HFFc6 (cell line): ENCODE measurements at places on chromosomes 16 and 17. TPM values are rescaled to one million over a fixed set of nuclear protein-coding genes. Genes with fewer than 3 reads are reported as not detected.

DNA sequence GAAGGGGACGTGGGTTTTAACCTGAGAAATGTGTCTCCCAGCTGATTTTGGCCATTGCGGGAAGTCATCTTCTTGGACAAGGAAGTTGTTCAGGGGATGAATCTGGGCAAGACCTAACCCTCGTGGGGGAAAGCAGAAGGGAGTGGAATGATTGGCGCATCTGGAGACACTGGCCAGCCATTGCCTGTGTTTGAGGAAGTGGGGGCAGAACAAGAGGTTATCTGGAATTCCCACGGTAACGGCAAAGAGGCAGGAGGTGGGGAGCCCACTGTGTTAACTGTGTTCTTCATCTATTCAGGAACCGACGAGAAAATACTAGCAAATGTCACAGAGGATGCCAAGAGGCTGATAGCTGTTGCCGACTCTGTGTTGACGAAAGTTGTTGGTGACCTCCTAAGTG is 66.9 kb downstream of the RNF213 start:
- no peak overlapping the region for H3K27ac ChIP-seq
- DNase-seq, result no peak
- H3K4me3 ChIP-seq, result no peak overlapping the region
- H3K27me3 ChIP-seq, result peaks cover 9% of the 10 kb centered on the region
- peaks cover 59% of the 10 kb centered on the region for H3K36me3 ChIP-seq

GRCh38 chr16:69787883-69788282 is 25.8 kb downstream of the WWP2 start:
- no peak overlapping the region for H3K4me3 ChIP-seq
- H3K27ac ChIP-seq, result no peak overlapping the region
- no peaks in the 10 kb centered on the region for H3K4me1 ChIP-seq

- DNase-seq, result peak; percentile 16
- peaks cover 4% of the 10 kb centered on the region for H3K27me3 ChIP-seq
- no peaks in the 10 kb centered on the region for H3K36me3 ChIP-seq
- peaks cover 9% of the 10 kb centered on the region for H3K4me1 ChIP-seq
Observed at GRCh38 chr16:3065069-3065741, at the start of gene IL32. TSS of gene IL32 (plus strand) at chr16:3065640. CDS start at chr16:3065812, 172 bp downstream.

DNA sequence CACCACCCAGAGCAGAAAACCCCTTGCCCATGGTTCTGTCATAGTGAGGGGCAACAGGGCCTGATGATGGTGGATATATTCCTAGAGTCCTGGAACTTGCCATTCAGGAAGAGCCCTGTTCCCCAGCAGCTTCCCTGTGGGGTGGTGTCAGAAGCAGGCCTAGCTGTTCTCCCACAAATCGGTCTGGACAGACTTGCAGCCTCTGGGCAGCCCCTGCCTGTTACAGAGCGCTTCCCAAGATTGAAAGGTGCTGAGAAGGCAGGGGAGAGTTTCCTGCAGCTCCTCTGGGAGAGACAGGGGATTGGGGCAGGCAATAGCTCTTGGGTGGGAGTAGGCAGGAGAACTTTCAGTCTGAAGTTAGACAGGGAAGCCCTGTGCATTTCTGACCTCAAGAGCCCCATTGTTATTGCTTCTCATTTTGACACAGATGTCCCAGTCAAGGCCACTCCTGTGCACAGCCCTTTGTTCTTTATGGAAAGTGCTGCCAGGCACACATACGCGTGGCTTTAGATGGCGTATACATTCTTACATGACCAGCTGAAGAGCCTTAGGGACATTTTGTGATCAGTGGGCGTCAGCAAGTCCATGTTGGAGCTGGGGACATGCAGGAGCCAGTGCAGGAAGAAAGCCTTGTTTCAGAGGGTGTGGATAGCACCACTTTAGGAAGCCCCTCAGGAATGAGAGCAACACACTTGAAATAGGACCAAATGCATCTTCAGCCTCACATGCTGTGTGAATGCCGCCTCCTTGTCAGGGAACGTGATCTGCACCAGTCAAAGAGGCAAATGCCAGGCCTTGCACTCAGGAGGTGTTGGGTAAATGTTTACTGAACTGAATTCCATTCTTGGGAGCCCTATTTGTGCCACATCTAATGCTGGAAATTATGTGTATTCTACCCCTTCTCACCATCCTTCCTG is 67.5 kb downstream of the GNAO1 start:
- peaks cover 48% of the 10 kb centered on the region for H3K27me3 ChIP-seq
- H3K4me1 ChIP-seq, result no peaks in the 10 kb centered on the region; the same call in 1 of the 2 replicates
- no peak for DNase-seq
- no peaks in the 10 kb centered on the region for H3K36me3 ChIP-seq
- H3K4me3 ChIP-seq, result no peak overlapping the region
- no peak overlapping the region for H3K27ac ChIP-seq

GRCh38 chr17:52744179-52744578 is 585.7 kb upstream of the CA10 start:
- no peak for DNase-seq
- H3K27me3 ChIP-seq, result no peaks in the 10 kb centered on the region
- no peaks in the 10 kb centered on the region for H3K4me1 ChIP-seq
- H3K27ac ChIP-seq, result no peak overlapping the region
- no peaks in the 10 kb centered on the region for H3K36me3 ChIP-seq
- no peak overlapping the region for H3K4me3 ChIP-seq

DNA sequence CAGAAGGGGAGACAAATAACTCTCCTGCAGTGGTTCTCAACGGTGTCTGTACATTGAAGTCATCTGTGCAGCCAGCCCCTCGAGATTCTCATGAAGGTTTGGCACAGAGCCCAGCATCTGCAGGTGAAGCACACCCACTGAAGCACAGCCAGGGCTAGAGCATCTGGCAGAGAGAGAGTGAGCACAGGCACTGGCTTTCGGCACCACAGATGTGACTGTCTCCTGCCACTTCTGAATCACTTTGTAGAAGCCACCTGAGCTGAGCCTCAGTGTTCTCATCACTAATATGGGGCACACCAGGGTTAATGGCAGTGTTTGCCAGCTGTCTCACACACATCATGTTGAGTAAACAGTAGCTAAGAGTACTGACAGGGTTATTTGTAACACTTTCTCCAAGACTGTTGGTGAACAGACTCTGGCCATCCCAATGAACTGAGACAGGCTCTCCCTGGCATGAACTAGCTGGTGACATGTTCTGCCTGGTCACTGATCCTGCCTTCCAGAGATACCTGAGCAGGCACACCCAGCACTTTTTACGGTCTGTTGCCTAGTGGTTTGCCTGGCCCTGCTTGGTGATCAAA is 10.9 kb downstream of the HSPB9 start:
- H3K27ac ChIP-seq, result peak overlapping the region; percentile 94
- no peak for DNase-seq
- peak overlapping the region; percentile 83; the same call in 1 of the 2 replicates for H3K4me3 ChIP-seq

USH1G gene
- total RNA-seq, result not detected in 3 replicates

TEX14 gene
- total RNA-seq, result not detected in 2 replicates

HBA1 gene
- total RNA-seq, result 0.53 TPM in 1 of 3 replicates, not detected in the others

ADGRG1 gene
- total RNA-seq, result 0.55 to 1.3 TPM (median 0.94 TPM) in 3 replicates

TMEM88 gene
- 0.52 to 1.2 TPM (median 0.64 TPM) in 3 replicates for total RNA-seq
